Tongue (tissue), 3 donors: ENCODE measurements at places on chromosomes 12 and 14. TPM values are rescaled to one million over a fixed set of nuclear protein-coding genes. Genes with fewer than 3 reads are reported as not detected.

DNA sequence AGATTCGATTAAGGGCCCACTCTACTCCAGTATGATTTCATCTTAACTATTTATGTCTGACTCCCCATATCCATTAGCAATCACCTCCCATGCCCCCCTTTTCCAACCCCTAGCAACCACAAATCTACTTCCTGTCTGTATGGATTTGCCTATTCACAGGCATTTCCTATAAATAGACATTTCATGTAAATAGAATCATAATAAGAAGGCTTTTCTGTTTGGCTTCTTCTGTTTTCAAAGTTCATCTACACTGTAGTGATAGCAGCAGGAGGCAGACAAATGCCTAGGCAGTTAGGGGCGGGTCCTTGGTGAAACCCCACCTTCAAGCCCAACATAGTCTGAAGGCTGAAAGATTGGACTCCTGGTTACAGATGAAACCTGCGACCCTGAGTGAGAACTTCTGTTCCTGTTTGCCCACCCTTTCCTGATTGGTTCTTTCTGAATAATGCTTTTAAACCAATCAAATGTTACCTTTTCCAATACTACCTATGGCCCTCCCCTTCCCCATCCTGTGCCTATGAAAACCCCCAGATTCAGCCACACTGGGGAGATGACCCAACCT, 62.1 kb upstream of the HECTD1 start:
- DNase-seq: no peak

DNA sequence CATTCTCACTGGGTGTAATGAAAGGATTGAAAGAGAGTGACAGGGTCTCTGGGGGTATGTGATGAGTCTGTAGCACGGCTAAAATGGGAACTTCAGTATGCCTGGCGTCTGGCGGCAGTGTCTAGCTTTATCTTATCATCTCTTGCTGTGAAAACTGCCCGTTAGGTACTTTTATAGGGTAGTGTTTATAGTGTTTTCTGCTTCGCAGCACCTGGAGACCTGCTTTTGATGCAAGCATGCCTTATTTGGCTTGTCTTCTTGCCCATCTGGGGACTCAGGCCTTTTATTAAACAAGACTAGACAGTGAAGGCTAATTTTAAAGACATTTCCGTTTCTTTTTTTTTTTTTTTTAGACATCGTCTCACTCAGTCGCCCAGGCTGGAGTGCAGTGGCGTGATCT, 36.3 kb upstream of the ALDH2 start:
- no peak for DNase-seq

DNA sequence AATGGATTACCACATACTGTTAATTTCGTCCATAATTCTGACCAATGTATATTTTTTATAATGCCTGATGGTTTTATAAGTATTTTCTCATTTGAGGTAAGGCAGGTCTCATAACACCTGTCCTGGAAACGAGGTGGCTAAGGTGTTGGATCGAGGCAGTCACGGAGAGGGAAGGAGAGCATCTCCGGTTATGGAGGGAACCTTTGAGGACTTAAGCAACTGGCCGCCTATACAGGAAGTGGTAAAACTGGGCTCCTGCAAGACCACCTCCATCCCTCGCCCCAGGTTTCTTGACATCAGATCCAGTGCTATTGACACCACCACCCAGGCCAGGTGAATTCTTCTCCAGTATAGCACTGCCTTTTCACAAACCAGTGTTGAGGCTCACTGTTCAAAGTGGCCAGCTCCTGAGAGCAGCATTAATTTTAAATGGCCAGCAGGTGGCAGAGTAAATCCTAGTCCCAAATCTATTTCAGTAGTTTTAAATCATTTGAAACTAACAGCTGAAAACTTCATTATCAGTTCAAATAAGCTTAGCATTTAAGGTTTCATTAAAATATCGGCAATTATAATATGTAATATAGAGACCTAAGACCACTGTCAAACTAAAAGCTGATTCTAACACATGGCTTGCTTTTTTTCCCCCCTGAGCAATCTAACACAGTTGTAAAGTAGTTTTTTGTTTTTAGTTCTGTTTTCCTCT, 100.8 kb downstream of the PPM1A start:
- DNase-seq: peak; percentile 82

DNA sequence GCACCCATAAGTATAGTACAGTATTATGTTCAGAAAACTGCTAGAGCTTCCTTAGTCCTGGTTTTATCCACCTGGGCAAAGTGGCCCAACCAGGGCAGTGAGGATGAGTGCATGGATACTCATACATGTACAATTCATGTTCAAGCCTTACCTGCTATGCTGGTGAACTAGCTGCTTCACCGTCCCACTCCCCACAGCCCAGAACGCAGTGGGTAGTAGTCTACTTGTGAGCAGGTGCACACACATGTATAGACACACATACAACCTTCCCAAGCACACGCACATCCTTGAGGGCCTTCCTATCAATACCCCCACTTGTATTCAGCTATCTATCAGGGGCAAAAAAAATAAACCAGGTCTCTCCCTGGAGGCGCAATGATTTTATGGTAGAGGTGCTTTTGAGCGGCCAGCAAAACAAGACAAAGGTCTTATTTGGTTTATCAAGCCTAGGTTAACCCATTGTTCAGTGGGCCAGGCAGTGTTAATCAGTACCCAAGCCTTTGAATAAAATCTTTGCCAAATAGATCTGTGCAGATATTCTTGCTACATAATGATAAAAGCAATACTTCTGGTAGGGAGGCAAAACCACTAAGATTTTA, 69.8 kb downstream of the ZFP36L1 start:
- DNase-seq: no peak

DNA sequence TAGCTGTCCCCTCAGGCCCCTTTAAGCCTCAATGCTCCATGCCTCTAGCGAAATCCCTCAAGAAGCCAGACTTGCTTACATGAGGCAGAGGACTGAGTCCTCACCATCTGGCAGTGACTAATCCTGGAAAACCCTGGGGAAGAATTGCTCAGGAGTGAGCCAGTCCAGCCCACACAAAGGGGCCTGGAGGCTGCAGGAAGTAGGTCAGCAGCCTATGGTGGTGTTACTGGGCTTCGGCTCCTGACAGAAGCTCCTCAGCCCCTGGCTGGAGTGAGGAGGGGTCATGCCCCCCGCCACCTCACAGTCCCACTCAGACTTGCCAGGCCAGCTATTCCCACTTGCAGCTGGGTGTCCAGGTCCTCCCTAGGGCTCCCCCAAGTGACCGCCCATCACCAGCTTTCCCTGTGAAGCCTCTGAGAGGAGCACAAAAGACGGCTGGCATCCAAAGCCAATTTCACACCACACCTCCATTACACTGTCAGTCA, 250.5 kb downstream of the DPF3 start:
- peak; percentile 12 for DNase-seq

DNA sequence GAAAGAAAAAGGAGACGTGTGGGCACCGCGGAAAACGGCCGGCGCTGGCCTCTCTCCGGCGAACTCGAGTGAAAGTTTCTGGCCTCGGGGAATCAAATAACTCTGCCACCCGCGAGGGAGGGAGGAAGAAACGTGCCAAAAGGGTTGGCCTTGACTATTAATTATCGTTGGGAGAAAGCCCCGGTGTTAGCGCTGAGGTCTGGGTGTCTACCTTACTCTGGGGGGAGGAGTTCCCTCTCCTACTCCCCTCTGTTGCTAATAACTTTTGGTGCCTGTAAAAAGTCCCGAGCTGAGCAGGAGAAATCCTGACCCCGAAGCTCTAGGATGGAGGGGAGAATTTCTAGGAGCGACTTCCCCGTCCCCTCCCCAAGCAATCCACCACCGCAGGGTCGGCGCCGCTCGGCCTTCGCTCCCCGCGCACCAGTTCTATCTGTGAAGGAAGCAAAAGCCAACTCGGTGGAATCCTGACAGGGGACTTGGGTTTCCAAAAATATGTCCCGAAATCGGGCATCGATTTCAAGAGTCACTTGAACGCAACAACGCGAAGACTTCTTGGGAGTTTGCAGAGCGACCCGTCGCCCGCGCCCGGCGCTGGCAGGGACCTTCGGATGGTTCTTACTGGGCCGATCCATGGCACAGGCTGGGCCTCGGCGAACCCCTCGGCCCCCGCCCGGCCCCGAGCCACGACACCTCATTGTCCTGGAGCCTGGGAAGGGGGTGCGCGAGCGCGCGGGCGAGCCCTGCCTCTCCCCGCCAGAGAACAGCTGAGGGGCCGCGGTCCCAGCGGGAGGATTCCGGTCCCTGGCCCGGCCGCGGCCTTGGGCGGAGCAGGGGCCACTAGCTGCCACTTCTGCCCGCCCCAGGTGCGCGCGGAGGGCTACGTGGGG, 1.7 kb downstream of the OTX2 start:
- peak; percentile 29 for DNase-seq

SPX gene
- total RNA-seq: 19.8 TPM

DEGS2 gene
- total RNA-seq: 4.9 TPM
